ENCODE measurements at places on chromosomes 5 and 9.
A peak's percentile ranks its signal among the peaks of the same experiment; 100 is the strongest.

DNA sequence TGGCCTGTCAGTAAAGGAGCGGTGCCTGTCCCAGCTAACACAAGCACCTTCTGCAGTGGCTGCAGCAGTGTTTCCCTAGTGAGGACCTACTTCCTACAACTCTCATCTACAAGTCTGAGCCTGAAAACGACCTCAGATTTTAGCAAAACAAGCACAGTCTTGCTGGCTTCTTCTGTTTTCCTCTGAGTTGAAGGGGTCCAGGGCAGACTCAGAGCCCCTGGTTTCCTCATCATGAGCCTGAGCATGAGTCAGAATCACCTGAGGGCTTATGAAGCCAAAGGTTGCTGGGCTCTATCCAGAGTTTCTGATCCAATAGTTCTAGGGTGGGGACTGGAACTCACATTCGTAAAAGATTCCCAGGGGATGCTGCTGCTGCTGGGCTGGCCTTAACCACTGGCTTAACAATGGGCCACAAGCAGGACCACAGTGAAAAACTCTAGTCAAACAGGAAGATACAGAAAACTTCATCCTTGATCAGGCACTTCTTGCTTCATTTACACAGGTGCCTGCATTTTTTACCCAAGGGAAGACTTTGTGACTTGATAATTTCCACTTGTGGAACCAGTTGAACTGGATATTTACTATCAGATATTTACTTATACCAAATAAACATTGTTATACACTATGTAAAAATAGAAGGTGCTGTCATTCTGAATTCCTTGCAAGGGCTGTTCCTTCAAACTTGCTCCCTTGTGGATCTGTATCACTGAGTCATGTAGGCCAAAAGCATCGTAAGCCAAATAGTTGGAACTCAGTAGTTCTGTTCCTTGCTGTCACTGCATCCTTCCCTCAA is 4.3 kb upstream of the ACER2 start:
- no peak for DNase-seq

- no peak for DNase-seq
Observed at GRCh38 chr5:51958473-51958872, 575.2 kb downstream of the ISL1 start.

GRCh38 chr9:28050941-28051340 is 477.7 kb upstream of the C9orf72 start:
- no peak for DNase-seq

DNA sequence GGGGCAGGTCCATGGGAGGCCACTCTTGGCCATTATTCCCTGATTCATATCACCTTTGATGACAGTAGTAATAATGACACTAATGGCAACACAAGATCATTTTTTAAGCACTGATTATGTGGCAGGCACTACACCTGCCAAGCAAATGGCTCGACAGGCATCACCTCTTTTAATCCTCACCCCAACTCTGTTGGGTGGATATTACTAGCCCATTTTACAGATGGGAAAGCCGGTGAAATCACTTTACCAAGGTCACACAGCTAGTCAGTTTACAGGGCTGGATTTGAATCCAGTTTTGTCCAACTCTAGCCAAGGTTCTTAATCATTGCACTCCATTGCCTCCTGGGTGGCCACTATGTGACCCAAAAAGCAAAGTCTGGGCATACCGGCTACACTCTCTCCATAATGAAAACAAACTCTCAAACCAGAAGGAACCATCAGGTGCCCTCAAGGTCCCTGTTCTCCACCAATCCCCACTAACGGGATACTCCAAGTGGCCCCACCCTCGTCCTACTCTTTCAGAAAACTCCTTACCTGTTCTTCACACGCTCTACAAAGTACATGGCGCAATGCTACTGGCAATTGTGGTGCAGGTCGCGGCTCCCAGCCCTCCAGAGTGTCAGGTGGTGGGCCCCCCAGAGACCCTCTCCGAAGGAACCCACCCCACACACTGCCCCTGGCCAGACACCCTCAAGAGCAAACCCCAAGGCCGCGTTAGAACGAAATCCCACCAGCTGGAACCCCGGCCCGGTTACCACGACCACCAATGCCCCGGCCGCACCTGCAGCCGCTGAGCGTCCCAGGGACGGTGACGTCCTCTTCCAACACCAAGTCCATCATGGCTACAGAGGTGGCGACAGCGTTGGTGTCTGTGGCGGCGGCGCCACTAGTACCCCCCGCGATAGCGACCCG is 572 bp downstream of the CDK5RAP2 start:
- no peak for DNase-seq

- no peak for DNase-seq
Observed at GRCh38 chr9:107613321-107613720, 123.8 kb upstream of the KLF4 start.

DNA sequence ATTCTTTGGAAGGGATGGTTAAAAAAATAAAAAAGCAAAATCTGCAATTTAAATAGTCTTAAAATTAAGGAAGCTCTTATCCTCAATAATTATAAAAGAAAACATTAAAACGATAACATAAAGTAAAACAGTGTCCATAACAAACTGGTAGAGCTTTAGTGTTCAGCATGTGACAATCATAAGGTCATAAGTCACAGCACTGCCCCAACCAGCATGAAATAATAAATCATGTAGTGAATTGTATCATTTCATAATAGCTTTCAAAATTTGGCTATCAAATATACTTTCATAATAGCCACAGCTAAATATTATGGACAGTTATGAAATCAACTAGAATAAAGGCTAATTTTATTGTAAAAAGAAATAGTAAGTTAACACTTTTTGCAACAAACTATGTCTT is 10.0 kb downstream of the NR3C1 start:
- DNase-seq: no peak

DNA sequence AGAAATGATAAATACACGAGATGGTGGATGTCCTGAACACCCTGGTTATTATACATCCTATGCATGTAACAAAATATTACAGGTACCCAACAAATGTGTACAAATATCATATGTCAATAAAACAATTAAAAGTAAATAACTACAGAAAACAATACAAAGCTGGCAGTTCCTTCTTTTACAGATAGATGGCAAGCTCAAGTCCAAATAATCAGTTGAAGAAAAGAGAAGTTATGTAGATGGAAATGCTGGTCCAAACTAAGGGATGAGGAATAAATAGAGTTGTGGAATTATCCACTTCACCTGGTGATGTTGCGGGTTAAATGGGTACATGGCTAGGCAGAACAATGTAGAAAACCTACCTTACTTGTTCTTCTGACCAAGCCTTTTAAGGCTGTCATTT is 79.4 kb downstream of the PALM2AKAP2 start:
- no peak for DNase-seq

DNA sequence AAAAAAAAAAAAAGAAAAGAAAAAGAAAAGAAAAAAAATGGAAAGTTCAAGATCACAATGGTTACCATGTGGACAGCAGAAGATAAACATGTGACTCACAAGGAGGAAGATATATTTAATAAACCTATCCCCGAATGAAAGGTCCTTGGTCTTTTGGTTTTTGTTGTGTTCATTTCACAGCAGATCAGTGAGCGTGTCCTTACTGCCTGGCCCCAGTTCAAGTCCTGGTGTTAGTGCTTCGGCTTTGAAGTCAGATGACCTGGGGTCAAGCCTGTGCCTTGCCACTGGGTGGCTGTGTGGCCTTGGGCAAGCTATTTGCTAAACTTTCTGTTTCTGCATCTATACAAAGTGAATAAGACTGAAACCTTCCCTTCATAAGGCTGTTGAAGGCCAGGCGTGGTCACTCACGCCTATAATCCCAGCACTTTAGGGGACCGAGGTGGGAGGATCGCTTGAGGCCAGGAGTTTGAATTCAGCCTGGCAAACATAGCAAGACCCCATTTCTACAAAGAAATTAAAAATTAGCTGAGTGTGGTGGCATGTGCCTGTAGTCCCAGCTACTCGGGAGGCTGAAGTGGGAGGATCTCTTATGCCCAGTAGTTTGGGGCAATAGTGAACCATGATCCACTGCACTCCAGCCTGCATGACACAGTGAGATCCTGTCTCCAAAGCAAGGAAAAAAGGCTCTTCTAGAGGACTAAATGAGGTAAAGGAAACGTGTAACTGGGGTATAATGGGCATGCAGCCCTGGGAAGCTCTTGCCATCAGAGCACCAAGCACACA is 94.5 kb upstream of the SPATA31D4 start:
- DNase-seq: no peak

DNA sequence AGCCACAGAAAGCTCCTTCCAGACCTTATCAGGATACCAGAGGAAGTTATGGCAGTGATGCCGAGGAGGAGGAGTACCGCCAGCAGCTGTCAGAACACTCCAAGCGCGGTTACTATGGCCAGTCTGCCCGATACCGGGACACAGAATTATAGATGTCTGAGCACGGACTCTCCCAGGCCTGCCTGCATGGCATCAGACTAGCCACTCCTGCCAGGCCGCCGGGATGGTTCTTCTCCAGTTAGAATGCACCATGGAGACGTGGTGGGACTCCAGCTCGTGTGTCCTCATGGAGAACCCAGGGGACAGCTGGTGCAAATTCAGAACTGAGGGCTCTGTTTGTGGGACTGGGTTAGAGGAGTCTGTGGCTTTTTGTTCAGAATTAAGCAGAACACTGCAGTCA is 70.8 kb upstream of the ENTREP1 start:
- DNase-seq: no peak

GRCh38 chr9:112881331-112881730 is 9.3 kb downstream of the SLC46A2 start:
- DNase-seq: no peak

DNA sequence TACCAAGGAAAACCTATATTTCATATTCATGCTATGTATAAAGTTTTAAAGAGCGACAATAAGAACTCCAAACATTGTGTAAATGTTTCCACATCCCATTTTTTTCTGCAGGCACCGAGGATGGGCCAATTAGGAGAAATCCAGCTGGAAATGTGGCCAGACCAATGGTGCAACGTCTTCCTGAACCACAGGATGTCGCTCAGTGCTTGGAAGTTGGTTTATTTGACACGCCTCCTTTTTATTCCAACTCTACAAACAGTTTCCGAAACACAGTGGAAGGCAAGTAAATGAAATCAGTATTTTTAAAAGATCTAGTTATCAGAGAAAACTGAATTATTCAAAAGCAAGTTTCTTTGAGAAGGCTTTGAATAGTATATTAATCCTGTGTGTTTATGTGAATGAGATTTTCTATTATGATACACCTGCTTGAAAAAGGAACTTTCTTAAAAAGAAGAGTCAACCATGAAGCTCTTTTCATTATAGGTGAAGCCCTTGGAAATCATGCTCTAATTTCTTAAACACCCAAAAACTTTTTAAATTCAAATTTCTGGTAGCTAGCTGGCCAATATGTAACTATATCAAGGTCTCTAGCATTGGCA is 9.1 kb downstream of the TYRP1 start:
- no peak for DNase-seq

- DNase-seq: no peak
Observed at GRCh38 chr5:16178745-16179372, 732 bp downstream of the MARCHF11 start.

GRCh38 chr5:31469886-31470285 is 62.0 kb downstream of the DROSHA start:
- no peak for DNase-seq

GRCh38 chr5:135228222-135228621 is 170.8 kb downstream of the MACROH2A1 start:
- DNase-seq: no peak

- no peak for DNase-seq
Observed at GRCh38 chr9:77756449-77756848, 108.3 kb upstream of the GNA14 start.

GRCh38 chr9:128061275-128061960 is 5.7 kb downstream of the NAIF1 start:
- DNase-seq: no peak

DNA sequence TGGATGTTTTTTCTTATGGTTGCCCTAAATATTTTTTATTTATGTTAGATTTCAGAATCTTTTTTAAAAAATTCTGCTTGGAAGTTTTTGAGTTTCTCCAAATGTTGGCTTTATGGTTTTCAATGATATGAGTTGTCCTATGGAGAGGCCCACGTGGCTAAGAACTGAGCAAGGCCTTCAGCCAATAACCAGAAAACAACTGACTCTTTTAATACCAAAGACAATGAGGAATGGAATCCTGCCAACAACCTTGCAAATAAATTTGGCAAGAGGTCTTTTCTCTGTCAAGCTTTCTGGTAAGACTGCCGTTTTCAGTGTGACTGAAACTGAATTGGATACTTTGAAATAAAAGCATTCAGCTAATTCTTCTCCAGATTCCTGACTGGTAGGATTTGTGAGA is 1740.1 kb upstream of the WWC1 start:
- DNase-seq: no peak

DNA sequence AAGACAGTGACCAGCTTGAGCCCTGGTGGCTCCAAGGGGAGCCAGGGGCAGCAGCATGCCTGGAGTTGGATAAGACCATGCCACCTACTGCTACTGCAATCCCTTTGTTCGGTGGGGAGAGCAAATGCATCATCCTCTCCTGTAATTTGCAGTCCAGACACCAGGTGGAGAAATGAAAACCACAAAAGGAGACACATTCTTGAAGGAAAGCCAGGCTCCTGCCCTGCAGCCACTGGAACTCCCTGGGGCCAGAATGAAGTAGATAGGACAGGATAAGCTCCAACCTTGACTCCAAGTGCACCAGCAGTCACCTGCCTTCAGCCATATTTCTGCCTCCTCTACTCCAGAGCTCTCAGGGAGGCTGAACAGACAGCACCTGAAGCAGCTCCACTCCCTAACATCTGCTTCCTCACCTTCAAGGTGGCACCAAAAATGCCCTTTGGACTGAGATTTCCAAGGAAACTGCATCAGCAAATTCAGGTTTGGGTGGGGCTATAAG is 65.1 kb upstream of the IQGAP2 start:
- DNase-seq: peak; percentile 39

DNA sequence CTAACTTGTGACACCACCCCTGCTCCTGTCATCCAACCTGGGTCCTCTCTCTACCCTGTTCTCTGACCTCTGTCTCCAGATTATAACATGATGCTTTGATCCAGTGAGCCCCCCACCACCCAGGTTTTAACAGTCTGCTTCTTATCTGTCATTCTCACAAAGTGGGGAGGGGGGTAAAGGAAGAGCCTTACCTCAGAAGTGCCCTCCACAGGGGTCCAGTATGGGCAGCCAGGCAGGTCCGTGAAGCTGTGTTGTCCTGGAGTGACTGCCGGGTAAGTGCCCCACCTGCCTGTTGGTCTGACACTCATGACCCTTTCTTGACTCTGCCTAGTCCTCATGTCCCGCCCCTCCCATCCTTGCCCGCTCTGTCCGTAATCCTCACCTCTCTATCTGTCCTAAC is 3.4 kb downstream of the IL11RA start:
- DNase-seq: no peak
